ENCODE measurements at places on chromosomes 13 and 19.

DNA sequence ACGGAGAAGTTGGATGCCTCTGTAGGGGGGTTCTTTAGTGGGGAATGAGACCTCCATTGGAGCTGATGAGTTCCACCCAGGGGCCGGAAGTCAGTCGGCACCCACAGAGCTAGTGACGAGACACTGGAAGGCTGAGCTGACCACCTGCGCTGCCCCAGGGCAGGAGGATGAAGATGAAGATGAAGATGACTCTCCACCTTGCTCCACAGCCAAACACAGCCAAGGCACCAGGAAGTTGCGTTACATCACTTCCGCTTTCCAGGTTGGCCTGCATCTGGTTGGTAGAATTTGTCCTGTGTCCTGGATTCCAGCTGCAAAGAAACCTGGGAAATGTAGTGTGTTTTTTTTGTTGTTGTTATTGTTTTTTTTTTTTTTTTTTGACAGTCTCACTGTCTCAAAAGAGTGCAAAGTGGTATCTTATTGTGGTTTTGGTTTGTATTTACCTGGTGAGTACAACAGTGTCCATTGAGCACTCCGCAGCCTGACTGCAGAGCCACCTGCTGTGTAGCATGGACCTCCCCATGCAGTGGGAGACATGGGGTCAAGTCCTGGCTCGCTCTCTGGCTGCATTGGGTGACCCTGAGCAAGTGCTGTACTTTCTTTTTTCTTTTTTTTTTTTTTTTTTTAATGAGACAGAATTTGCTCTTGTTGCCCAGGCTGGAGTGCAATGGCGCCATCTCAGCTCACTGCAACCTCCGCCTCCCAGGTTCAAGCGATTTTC lies 1.9 kb downstream of the TBC1D17 start:
- DNase-seq = no peak

- no peak for DNase-seq
Measured at GRCh38 chr19:4473763-4474513, 1.8 kb downstream of the HDGFL2 start.

DNA sequence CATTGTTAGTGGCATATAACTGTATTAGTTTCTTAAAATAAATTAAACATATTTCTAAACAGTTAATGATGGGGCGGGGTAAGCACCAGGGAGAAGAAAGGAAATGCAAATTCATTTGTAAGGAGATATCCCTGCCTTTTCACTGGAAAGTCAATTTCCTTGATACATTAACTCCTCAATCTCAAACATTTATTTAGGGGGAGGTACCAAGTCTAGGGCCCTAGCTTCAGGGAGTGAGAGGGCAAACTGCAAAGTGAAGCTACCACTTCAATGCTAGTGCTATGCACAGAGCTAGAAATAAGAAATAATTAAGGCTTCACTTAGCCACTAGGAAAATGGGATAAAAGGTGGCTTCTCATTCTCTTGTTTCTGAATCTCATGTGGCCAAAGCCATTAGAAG lies 115.3 kb upstream of the FNDC3A start:
- DNase-seq = no peak

DNA sequence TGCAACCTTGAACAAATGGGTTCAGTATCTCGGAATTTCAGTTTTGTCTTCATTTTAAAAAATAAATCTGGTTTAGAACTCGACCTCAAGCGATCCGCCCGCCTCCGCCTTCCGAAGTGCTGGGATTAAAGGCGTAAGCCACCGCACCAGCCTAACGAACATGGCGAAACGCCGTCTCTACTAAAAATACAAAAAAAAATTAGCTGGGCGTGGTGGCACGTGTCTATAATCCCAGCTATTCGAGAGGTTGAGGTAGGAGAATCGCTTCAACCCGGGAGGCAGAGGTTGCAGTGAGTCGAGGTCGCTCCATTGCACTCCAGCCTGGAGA lies 571 bp downstream of the ZNF302 start:
- DNase-seq = no peak

Measured in activated T-cell treated with anti-CD3 and anti-CD28 coated beads, Interleukin-2, amount 50 U/mL, for 1 hour (primary cell).